ENCODE measurements at places on chromosomes 12 and 14.

DNA sequence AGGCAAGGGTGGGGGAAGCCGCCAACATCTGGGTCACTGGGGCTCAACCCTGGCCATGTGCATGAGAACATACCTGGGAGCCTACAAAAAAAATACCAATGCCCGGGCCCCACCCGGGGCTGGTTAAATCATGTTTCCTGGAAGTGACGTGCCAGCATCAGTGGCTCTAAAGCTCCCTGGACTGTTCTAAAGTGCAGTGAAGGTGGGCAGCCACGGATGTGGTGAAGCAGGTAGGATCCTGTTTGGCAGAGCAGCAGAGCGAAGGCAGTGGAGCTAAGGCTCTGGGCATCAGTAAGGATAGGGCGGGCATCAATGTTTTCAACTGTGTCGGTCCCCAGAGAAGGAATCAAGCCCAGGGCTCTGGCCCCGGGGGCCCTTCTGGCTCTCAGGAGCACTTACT lies 525 bp upstream of the GPR68 start:
- no peak for DNase-seq

DNA sequence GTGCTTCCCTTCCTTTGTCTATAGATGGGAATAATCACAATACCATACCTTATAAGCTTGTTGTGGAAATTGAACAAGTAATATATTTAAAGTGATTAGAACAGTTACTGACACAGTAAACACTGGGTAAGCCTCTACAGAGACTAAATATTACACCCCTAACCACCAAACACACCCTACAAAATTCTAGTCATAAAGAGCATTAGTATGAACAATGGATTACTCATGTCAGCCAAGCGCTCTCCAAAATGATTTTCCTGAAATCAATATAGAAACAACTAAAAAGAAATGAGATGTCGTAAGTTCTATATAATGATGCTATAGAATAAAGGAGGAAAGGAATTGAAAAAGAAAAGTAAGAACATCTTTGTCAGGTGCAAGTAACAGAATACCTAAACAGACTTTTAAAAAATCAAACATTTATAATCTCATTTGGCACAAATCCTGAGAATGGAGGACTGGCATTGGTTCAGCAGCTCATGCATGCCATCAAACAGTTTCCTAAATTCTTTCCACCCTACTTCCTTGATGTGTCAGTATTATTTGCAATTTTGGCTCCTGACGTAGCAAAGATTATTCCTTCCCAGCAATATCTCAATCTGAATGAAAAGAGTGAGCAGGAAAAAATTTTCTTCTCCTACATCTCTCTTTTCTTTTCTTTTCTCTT lies 118.0 kb downstream of the SINHCAF start:
- no peak for DNase-seq

DNA sequence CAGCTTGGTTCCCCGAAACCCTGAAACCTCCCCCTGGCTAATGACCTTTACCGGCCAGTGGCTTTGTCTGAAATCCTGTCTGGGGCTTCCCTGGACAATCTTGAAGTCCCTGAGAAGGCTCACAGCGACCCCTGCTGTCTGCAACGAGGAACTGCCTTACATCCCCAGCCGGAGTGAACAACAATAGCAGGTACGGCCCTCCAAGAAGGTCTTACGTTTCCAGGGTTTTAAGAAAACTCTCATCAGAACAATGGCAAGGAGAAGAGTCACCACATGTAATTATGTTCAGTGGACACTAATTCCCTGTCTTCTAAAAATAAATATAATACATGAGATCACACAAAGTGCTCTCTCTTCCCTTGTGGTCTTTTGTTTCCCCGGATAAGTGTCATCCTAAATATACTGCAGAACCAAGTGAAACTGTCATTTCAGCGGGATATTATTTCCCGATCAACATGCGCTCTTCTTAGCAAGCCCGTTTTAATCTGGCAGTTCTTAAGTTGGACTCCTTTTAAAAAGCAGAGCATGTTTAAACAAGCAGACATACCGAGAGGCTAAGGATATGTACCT lies 53.3 kb downstream of the RBM19 start:
- DNase-seq: peak; percentile 75

GRCh38 chr12:67590149-67590790 lies 58.3 kb upstream of the DYRK2 start:
- DNase-seq: no peak

DNA sequence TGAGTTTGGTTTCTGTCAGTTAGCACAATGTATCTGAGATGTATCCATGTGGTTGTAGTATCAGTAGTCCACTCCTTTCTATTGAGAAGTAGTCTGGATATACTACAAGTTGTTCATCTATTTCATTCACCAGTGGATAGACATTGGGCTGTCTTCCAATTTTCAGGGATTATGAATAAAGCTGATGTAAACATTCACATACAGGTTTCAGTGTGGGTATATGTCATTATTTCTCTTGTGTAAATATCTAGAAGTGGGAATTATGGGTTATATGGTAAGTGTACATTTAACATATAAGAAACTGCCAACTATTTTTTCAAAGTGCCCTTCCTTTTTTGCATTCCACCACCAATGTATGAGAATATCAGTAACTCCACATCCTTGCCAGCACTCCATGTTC lies 35.9 kb downstream of the PHLDA1 start:
- DNase-seq: no peak

- DNase-seq: no peak
Observed at GRCh38 chr14:69658664-69659261, 47.4 kb downstream of the SUSD6 start.

DNA sequence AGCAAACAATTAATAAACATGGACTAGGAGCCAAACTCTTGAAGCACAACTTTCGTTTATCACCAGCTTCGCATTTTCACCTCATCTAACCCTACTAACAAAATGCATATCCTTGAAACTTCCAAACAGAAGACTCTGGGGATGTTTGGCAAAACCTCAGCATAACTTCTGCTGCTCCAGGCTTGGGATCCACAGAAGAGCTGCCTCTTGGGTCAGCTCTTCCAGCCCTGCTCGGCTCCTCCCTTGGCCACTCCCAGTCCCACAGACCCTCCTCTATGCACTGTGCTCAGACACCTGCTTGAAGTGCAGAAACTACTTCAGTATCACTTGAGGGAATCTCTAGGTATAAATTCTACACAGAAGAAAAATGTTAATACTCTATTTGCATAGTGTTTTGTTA lies 110.0 kb upstream of the AMIGO2 start:
- no peak for DNase-seq

DNA sequence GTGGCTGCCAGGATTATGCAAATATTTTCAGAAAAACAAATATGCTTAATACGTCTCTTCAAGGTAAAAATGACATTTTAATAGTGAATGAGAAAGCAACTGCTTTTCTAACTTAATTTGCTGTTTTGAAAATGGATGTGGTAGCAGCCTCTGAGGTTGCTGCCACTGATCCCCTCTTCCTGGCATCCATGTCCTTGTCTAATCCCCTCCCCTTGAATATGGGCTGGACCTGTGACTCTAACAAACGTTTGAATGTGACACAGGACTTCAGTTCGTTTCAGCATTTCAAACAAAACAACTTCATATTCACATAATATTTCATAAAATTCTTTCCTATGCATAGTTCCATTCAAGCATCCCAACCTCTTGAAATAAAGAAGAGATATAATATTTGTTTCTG lies 64.2 kb upstream of the SLC38A2 start:
- DNase-seq: no peak

DNA sequence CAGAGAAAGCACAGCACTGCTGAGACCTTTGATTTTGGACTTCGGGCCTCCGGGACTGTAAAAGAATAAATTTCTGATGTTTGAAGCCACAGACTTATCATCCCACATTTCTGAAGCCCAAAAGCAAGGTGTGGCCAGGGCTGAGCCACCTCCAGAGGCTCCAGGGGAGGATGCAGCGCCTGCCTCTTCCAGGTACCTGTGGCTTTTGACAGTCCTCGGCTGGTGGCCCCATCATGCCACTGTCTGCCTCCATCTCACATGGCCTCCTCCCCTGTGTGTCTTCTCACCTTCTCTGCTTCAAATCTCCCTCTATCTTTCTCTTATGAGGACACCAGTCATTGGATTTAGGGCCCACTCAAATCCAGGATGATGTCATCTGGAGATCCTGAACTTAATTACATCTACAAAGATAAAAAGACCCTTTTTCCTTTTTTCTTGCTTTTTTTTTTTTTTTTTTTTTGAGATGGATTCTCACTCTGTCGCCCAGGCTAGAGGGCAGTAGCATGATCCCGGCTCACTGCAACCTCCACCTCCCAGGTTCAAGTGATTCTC lies 15.4 kb downstream of the GSC start:
- no peak for DNase-seq

DNA sequence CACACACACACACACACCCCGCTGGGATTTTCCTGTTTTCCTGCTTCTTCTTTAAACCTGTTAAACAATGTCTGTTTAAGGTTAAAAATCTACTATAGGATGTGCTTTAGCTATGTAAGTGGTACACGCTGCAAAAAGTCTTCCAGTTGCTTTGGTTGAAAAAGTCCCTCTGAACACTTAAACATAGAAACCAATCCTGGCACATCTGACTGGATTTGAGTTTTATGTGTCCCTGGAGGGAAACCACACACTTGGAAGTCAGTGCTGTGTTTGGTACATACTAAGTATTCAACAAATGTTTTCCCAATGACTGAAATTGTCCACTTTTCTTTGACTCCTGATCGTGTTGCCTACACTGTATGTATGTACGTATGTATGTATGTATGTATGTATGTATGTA lies 22.0 kb downstream of the CFL2 start:
- no peak for DNase-seq

- DNase-seq: no peak
Observed at GRCh38 chr12:92582893-92583292, 119.9 kb upstream of the PLEKHG7 start.

DNA sequence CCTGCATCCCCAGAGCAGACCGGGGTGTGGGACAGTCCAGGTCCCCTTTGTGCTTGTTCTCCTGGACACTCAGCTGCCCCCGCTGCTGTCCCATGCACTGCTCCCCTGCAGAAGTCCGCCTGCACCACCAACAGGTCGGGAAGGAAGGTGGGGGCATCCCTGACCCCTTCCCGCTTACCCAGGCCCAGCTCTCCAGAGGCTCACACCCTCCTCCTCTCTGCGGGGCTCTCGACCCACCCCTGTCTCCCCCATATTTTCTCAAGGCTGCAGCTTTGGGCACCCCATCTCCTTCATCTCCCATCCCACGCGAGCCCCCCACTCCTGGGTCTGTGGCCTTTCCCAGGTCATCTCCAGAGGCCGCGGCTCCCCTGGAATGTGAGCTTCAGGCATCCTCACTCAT lies 9.4 kb downstream of the ZBTB42 start:
- no peak for DNase-seq

DNA sequence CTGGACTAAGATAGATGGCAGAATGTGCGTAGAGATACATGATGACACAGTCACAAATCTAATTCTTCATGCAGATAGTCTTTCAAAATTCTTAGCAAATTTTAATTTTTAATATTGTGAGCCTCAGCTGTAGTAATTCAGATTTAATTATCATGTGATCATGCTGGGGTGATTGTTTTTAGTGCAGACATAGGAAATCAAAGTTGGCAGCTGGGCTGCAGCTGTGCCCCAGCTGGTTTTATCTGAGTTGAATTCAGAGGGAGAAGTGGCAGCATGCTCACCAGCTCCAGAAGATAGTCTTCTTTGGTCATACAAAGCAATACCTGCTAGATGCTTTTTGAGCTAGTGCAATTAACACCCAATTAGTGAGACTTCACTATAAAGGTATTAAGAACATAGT lies 292.9 kb downstream of the RAD51B start:
- DNase-seq: no peak

DNA sequence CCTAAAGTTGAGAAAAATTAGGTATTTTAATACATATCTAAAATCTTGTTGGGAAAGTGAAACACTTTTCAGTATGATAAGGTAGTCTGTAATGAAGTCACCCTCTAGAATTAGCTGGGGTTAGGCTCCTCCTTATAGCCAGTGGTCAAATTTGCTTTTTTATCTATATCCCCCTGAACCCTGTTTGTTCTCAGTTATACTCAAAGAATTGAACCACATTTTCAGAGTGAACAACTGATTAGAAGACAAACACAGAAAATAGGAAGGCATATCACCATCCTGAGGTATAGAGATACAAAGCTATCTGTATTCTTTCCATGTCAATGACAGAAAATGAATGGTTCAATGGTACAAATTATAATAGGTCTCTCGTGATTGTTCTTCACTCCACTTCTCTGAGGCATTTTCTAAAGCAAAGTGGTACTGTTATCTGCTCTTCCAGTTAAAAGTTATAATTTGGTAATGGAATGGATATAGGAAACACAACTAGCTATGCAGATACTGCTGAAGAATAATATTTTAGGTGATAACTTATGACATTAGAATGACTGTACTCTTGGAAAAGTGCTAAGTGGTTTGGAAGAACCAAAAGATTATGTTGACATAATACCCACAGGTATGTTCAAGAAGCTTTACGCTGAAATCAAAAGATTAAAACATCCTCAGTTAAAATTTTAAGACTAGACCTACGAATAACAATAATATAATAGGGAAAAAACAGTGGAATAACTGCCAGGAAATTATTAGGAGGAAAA lies 27.6 kb downstream of the WASHC3 start:
- DNase-seq: no peak

- peak; percentile 97 for DNase-seq
Observed at GRCh38 chr14:105065280-105066228, at the start of gene GPR132. GPR132 (minus strand) TSS chr14:105065430; CDS start chr14:105055420, 10,010 bp downstream.

GRCh38 chr12:2507814-2508213 lies 287.0 kb upstream of the FKBP4 start:
- no peak for DNase-seq

GRCh38 chr14:61918998-61919397 lies 156.8 kb downstream of the SNAPC1 start:
- DNase-seq: no peak

GRCh38 chr12:75334384-75335030 lies at the start of gene GLIPR1L1:
GLIPR1L1 (plus strand) TSS chr12:75334670; CDS start chr12:75334729, 59 bp downstream.
- DNase-seq: peak; percentile 91

- DNase-seq: peak; percentile 77
Observed at GRCh38 chr12:117874842-117875434, 93.9 kb downstream of the KSR2 start.

DNA sequence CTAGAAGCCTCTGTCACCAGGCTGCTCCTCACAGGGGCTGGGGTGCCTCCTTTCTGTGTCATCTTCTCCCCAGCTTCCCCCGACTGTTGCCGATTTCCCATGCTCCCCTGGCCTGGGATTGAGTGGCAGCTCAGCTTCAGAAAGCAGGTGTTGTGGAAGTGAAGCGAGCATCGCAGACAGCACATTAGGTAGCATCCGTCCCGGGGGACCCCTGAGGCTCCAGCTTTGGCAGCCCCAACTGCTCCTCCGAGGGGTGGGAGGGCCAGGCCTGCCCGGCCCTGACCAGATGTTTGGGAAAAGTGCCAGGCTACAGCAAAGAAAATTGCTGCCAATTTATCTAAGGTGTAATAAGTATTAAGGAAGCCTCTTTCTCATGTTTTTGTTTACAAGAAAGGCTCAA lies 1045.6 kb downstream of the BCL11B start:
- DNase-seq: no peak

DNA sequence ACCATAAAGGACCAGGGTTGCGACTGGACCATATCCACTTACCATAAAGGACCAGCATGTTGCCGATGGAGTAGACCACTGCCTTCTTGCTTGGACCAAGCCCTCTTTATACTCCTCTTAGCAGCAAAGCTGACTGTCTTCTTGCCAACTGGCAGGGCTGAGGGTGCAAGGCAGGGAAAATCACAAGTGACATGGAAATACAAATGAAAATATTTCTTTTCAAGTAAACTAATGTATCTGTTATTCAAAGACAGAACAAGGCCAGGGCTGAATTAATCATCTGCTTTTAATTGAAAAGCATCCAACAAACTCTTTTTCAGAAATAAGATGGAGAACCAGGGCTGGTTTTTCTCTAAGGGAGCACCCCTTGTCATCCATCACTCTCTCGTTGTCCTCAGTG lies at the start of gene CELA1:
Gene CELA1 (minus strand): TSS at position 99 of the 400 bp plus-strand sequence. CDS start 41 bp downstream, at position 58.
- DNase-seq: no peak

GRCh38 chr14:85572845-85573244 lies 42.9 kb downstream of the FLRT2 start:
- DNase-seq: no peak
